ENCODE measurements at places on chromosomes 16 and 17.
A peak's percentile ranks its signal among the peaks of the same experiment; 100 is the strongest.

GRCh38 chr16:6856578-6856977 lies 476.1 kb upstream of the RBFOX1 start:
- no peak for DNase-seq

- peak; percentile 71 for DNase-seq
These were observed 790 bp downstream of the TRADD start for GRCh38 chr16:67158637-67159600.

- DNase-seq: no peak
These were observed 18.7 kb upstream of the LGALS9 start for GRCh38 chr17:27612160-27612770.

GRCh38 chr17:12644623-12645022 lies 21.1 kb upstream of the MYOCD start:
- DNase-seq: no peak
